ENCODE measurements at places on chromosomes 7 and 10.

GRCh38 chr7:104838537-104839299 is 175.3 kb upstream of the KMT2E start:
- DNase-seq, result no peak
- no peak overlapping the region for H3K4me3 ChIP-seq
- H3K27me3 ChIP-seq, result peaks cover 4% of the 10 kb centered on the region

DNA sequence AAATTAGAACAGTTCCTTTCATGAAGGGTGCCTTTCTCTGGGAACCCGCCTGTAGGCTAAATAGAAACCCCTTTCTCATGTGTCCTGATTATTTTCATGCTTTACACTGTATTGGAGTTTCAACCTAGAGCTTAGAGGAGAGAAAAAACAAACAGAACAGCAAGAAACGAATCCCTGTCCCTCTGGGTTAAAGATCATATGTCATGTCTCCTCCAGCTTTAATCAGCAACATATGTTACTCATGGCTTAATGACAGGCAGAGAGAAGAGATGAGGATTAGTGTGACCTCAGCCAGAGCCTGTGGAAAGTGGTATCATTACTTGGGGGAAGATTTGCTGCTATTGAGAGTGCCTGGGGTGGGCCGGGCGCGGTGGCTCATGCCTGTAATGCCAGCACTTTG is 32.1 kb downstream of the CRCP start:
- no peaks in the 10 kb centered on the region for H3K27me3 ChIP-seq
- peaks cover 52% of the 10 kb centered on the region for H3K4me1 ChIP-seq
- H3K27ac ChIP-seq, result peak overlapping the region; percentile 23

GRCh38 chr7:85025312-85025756 is 161.5 kb downstream of the SEMA3D start:
- peaks cover under 1% of the 10 kb centered on the region for H3K4me1 ChIP-seq
- no peak overlapping the region for H3K27ac ChIP-seq

- no peak overlapping the region for H3K4me3 ChIP-seq
- peaks cover 38% of the 10 kb centered on the region for H3K4me1 ChIP-seq
- H3K27me3 ChIP-seq, result peaks cover 12% of the 10 kb centered on the region
These were observed 126.9 kb downstream of the CXCL12 start for GRCh38 chr10:44258019-44258418.

GRCh38 chr10:5656737-5657579 is 9.4 kb downstream of the ASB13 start:
- H3K27ac ChIP-seq, result no peak overlapping the region
- H3K4me1 ChIP-seq, result peaks cover 67% of the 10 kb centered on the region
- H3K27me3 ChIP-seq, result peaks cover 6% of the 10 kb centered on the region
- no peaks in the 10 kb centered on the region for H3K36me3 ChIP-seq
- H3K4me3 ChIP-seq, result no peak overlapping the region
- DNase-seq, result no peak

- peaks cover 26% of the 10 kb centered on the region for H3K27me3 ChIP-seq
- no peaks in the 10 kb centered on the region for H3K36me3 ChIP-seq
- H3K27ac ChIP-seq, result peak overlapping the region; percentile 6
- no peak for DNase-seq
- H3K4me1 ChIP-seq, result peaks cover 17% of the 10 kb centered on the region
These were observed 199.3 kb downstream of the PLXNA4 start for GRCh38 chr7:132377015-132377414.

- H3K36me3 ChIP-seq, result no peaks in the 10 kb centered on the region
- H3K27me3 ChIP-seq, result peaks cover 3% of the 10 kb centered on the region
- peaks cover 32% of the 10 kb centered on the region for H3K4me1 ChIP-seq
- no peak for DNase-seq
- H3K27ac ChIP-seq, result no peak overlapping the region
- H3K4me3 ChIP-seq, result no peak overlapping the region
These were observed 2.9 kb downstream of the CDK14 start for GRCh38 chr7:90599038-90599437.

GRCh38 chr7:104240401-104240800 is 32.6 kb upstream of the ORC5 start:
- H3K4me3 ChIP-seq, result no peak overlapping the region
- no peak for DNase-seq
- peaks cover 19% of the 10 kb centered on the region for H3K27me3 ChIP-seq
- no peak overlapping the region for H3K27ac ChIP-seq
- H3K36me3 ChIP-seq, result no peaks in the 10 kb centered on the region

- peaks cover 2% of the 10 kb centered on the region for H3K27me3 ChIP-seq
- H3K4me1 ChIP-seq, result peaks cover 28% of the 10 kb centered on the region
- H3K4me3 ChIP-seq, result no peak overlapping the region
These were observed 60.7 kb downstream of the PDIA4 start for GRCh38 chr7:148967602-148968001.

GRCh38 chr7:132656341-132656740 is 80.1 kb upstream of the PLXNA4 start:
- peaks cover 15% of the 10 kb centered on the region for H3K4me1 ChIP-seq
- peaks cover 23% of the 10 kb centered on the region for H3K27me3 ChIP-seq
- H3K27ac ChIP-seq, result no peak overlapping the region
- no peak for DNase-seq

- H3K4me1 ChIP-seq, result peaks cover 13% of the 10 kb centered on the region
- no peak for DNase-seq
- no peak overlapping the region for H3K27ac ChIP-seq
- H3K36me3 ChIP-seq, result no peaks in the 10 kb centered on the region
These were observed 24.1 kb upstream of the FFAR4 start for GRCh38 chr10:93542358-93542791.

DNA sequence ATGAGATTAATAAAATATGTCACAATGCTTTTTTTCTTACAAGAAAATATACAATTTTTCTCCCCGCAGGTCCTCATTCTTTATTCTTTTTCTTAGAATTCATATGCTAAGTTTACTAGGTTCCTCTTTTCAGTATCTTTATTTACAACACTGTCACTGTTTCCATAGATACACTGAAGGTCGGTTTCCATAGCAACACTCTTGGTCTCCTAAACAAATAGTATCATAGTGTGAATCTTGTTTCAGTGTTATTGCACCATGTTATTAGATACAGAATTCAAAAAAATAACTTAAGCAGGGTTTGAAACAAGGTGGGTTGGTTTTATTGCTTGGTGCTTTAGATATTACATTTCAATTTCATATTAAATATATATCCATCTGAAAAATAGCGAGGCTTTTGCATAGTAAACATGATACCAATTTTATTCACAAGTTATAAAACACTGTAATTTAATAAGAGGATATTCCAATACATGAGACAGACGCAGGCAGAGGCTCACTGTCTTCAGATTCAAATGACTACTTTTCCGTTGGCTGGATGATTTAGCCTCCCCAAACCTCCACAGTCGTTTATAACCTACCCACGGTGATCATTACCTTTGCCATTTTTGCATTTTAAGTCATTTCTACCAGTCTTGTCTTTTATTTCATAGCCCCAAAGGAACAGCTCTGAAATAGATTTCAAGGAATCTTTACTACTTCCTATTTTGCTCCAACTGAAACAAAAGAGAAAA is 88.9 kb upstream of the KLF6 start:
- H3K36me3 ChIP-seq, result no peaks in the 10 kb centered on the region
- no peak overlapping the region for H3K4me3 ChIP-seq
- H3K27ac ChIP-seq, result no peak overlapping the region
- no peaks in the 10 kb centered on the region for H3K27me3 ChIP-seq
- no peak for DNase-seq

- H3K27me3 ChIP-seq, result no peaks in the 10 kb centered on the region
- peaks cover 43% of the 10 kb centered on the region for H3K4me1 ChIP-seq
- DNase-seq, result no peak
These were observed 115.3 kb downstream of the JAZF1 start for GRCh38 chr7:28065308-28065707.

- H3K4me1 ChIP-seq, result no peaks in the 10 kb centered on the region
- H3K4me3 ChIP-seq, result no peak overlapping the region
- H3K27ac ChIP-seq, result no peak overlapping the region
- peaks cover 4% of the 10 kb centered on the region for H3K27me3 ChIP-seq
- no peaks in the 10 kb centered on the region for H3K36me3 ChIP-seq
- DNase-seq, result no peak
These were observed 179.7 kb upstream of the AGR3 start for GRCh38 chr7:17061443-17061842.

All from nephron progenitor cell (in vitro differentiated cells).